ENCODE measurements at places on chromosomes 11 and 22.

GRCh38 chr22:22074634-22075381, 92.2 kb upstream of the TOP3B start:
- no peak for DNase-seq

DNA sequence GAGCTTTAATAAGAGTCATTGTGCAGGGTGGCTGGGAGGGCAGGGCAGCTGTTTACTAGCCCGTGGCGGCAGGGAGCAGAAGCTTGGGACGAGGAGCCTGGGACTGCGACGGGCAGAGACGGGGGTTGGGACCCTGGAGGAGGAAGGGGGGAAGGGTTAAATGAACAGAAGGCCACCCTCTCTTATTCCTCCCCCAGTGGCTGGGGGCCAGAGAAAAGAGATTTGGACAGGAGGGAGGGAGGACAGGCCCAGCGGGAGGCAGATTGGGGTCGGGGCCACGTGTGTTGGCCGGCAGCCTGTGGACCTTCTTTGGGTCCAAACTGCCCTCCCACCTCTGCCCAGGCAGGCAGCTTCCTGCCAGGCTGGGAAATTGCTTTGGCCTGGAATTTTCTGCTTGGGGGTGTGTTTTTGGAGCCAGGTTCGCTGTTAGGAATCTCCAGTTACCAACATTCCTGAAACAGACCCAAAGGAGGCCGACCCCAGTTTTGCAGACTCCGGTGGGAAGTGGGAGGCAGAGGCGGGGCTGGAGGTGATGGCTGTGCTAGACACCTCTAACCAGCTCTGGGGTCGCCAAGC, 50.2 kb downstream of the APOL3 start:
- DNase-seq: peak; percentile 6

DNA sequence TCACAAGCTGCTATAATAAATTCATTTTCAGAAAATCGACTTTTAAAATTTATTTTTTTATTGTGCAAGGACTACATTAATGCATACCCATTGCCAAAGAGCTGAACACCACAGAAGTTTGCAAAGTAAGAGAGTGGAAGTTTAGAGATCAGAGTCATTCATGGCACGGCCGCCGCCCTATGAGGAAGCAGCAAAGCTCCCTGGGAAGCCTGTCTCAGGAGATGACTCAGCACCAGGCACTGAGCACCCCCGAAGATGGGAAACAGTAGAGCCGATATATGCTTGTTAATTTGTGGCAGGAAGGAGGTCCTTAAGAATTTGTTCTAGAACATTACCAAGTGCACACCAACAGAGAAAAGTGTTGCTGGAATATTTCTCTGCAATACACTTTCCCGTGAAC, 693.7 kb downstream of the OPCML start:
- DNase-seq: peak; percentile 86

GRCh38 chr11:101090679-101091270, 38.8 kb downstream of the PGR start:
- DNase-seq: no peak

DNA sequence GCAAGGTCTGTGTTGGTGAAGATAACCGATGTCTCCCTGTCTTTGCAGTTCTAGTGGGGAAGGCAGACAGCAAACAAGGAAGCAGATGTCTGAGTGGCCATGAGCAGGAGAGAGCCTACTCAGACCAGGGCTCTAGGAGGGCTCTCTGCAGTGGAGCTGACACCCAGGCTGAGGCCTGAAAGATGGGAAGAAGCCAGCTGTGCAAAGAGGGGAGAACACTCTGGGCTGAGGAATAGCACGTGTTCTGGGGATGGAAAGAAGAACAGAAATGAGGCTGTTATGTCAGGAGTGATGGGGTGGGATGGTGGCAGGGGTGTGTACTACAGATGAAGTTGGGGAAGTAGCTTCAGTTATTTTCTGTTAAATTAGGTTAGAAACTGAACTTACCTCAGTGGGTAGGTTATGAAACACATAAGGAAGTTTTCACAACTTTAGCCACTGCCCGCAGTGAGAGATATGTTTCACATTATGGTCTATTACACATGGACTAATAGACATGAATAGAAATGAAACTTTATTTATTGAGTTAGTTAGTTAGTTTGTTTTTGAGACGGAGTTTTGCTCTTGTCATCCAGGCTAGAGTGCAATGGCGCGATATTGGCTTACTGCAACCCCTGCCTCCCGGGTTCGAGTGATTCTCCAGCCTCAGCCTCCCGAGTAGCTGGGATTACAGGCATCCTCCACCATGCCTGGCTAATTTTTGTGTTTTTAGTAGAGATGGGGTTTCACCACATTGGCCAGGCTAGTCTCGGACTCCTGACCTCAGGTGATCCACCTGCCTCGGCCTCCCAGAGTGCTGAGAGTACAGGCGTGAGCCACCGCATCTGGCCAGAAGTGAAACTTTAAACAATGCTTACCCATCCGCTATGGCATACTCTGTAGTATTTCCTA, 7.8 kb downstream of the DCPS start:
- no peak for DNase-seq

DNA sequence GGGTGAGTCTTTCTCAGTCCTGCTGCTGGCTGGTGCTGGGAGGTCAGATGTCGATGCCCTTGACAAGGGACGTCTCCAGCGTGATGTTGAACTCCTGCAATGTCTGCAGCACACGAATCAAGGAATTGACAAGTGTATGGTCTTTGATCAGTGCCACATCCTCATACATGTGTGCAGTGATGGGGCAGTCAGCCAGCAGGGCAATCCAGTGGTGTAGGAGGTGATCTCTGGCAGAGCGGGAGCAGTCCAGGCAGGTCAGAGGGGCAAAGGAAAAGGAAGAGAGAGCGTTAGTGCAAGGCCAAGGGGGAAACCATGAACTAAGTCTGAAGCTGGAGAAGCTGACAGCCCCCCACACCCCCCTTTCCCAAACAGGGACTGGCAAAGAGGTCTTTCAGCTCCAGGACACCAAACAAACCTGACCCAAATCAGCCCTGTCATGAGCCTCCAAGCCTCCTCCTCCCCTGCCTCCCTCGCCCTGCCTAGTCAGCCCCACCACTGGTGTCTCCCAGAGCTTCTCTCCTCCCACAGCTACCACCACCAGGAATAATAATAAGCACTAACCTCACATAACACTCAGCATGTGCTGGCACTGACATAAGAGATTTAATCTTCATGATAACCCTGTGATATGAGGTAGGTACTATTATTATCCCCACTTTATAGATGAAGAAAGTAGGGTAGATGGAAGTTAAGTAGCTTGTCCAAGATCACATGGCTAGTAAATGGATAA, 48.4 kb upstream of the SCUBE2 start:
- DNase-seq: no peak

DNA sequence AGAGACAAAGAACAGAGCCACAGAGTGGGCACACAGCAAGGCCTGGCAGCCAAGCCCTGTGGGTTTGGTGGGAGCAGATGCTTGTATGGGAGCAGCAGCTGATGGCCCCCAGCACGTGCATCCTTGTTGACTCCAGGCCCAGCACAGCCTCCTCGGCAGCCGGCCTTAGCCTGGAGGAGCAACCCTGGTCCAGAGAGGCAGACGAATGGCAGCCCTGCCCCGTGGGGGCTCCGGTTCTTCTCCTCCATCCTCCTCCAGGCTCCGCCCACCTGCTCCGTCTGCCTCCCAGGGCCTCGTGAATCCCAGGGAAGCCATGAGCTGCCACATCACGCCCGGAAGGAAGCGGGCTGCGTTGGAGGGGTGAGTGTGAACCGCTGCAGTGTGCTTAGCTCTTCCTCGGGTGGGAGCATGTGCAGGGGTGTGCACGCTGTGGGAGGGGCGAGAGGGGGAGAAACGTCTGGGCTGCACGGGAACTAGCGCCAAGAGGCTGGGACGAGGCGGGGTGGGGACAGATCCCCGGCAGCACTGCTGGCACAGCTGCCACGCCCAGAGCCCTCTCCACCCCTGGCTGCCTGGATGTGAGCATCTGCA, 36.3 kb upstream of the JAM3 start:
- DNase-seq: peak; percentile 34

DNA sequence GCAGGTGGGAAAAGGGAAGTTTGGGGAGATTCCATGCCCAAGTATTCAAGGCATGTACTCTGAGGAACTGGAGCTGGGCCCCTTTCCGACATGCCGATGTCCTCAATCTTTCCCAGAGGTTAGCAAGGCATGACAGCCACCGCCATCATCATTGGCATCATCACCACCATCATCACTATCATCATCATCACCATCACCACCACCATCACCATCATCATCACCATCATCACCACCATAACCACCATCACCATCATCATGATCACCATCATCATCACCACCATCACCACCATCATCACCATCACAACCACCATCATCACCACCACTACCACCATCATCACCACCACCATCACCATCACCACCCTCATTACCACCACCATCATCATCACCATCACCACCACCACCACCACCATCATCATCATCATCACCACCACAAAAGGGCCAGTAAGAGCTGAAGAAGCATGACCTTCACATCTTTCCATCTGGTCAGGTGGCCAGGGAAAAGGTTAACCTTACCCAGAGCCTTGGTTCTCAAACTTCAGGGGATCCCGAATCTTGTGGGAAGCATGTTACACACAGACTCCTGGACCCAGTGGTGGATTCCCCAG, 25.8 kb downstream of the PHF21B start:
- DNase-seq: no peak

DNA sequence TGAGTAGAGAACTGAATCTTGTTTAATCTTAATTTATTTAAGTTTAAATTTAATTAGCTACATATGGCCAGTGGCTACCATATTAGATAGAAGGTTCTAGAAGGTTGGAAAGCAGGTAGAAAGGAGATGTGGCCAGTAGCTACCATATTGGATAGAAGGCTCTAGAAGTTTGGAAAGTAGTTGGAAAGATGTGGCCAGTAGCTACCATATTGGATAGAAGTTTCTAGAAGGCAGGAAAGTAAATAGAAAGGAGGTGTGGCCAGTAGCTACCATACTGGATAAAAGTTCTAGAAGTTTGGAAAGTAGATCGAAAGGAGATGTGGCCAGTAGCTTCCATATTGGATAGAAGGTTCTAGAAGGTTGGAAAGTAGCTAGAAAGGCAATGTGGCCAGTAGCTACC, 2.2 kb downstream of the CRYBA4 start:
- no peak for DNase-seq

GRCh38 chr22:32828150-32828549, 26.6 kb downstream of the TIMP3 start:
- DNase-seq: no peak

- DNase-seq: no peak
Measured at GRCh38 chr11:119566319-119566718, 143.3 kb upstream of the THY1 start.

GRCh38 chr11:133072378-133072777, 459.9 kb downstream of the OPCML start:
- DNase-seq: peak; percentile 56

DNA sequence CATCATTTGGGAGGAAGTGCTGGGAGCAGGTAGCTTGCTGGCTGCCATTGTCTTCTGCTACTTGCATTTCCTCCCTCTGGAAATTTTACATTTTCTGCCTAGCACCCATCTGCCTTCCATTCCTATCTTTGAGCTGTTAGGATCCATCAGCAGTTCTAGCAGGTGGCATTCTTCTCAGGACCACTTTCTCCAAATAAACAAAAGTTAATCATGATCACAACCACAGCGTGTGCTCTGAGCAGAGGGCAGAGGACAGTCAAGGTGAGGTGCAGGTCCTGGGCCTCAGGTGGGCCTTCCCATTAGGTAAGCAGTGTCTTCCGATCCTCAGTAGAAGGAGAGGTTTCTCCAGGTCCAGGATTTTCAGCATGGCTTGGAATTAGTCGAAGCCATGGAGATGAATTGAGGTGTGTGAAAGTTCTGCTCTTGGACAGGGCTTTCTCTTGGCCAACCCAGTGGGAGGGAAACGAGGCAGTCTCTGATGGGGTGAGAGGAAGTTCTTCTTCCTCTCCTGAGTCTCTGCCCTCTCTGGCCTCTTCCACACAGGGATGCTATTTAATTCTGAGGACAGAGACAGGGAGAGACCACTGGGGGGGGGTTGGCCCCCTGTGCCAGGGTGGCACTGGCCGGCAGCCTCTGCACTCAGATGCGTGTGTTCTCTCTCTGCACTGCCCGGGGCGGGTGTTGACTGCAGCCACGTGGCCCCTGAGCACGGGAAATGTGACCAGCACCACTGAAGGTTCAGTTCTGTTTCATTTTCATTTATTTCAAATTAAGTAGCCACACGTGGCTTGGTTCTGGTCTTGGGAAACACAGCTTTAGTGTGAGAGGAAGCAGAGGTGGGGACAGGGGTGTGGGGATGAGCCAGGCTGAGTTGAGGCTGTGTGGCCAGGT, 170.8 kb downstream of the TBC1D22A start:
- DNase-seq: no peak

DNA sequence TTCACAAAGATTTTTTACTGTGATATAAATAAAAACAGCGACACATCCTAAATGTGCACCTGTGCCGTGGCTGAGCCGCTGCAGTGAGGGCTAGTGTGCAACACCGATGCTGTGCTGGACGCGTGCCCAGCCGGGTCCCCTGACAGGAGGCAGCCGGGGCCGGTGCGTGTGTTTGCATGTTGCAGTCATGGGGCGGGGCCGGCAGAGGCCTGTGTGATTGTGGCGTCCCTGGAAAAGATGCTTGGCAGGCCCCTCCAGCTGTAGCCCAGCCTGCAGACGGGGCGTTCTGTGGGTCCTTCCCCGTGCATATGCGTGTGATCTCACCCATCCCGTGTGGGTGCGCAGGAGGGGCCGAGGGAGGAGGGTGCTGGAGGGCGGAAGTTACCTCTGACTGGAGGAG, 30.6 kb downstream of the MUC6 start:
- no peak for DNase-seq

DNA sequence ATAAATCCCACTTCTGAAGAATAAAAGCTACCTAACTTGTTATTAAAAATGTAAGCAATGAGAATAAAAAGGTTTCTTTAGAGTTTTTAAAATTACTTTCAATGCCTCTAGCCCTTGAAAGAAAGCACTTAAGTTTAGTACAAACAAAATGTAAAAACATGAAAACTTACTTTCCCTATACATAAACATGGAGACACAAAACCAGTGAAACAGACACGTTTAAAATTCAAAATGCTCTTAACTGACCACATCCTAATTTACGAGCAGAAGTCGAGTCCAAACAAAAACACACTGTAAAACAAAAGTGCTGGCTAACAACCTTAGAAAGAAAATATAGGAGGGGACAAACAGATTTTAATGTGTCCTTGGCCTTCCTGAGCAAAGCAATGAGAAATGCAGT, 36.6 kb downstream of the TCF20 start:
- no peak for DNase-seq

- no peak for DNase-seq
Measured at GRCh38 chr11:88181776-88182175, 6.5 kb upstream of the RAB38 start.

DNA sequence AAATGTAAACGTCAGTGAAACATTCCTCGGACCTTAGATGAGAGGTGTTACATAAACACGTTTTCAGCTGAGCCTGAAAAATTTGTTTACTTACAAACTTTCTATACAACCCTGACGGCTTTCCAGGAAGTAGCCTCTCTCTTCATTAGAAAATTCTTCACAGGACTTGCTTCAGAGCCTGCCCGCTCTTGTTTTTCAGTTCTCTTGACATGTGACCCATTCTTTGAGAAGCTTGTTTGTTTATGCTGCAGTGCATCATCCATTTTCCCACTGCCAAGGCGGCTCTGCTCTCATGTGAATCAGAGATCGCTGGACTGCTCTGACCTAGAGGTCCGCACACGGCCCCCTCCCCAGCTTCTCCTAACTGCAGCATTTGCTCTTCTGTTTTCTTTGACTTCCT, 47.9 kb upstream of the ARHGAP42 start:
- no peak for DNase-seq

Data from fibroblast of skin of back (primary cell).